ENCODE measurements at places on chromosomes 5 and 9.

DNA sequence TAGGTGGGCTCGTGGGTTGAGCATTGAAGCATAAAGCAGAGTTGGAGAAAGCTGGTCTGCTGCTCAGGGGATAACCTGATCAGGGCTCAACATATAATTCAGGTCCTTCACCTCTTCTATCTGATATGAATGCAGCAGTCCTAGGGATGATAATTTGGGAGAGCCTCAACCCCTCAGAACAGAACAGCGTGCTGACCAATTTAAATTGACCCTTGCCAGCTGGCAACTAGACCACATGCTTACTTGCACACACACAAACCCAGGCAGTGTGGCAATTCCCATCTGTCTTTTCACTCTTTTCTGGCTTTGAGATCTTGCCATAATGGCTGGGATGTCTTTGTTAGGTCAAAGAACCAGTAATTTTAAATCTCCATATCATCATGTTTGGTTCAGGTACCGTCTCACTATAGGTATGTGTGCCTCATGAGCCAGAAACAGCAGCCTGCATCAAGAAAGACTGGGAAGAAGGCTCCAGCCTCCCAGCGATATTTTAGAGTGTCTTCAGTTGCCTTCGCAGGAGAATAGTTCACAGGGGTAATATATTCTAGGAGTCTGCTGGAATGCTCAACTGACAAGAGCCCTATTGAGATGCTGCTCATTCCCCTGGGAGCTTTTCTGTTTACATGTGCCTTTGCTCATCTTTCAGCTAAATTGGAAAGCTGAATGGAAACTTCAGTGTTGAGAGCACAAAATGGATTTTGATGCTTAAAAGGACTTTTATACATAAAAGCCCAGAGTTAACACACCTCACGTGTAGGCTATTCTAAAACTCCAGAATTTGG is 497.6 kb downstream of the RASEF start:
- no peak for DNase-seq

GRCh38 chr5:122311961-122312590 is at the start of gene SNCAIP:
SNCAIP (plus strand) TSS chr5:122312237; CDS start chr5:122391135, 78,898 bp downstream.
- DNase-seq: no peak

- no peak for DNase-seq
Measured at GRCh38 chr9:71924576-71924975, 13.1 kb downstream of the C9orf85 start.

GRCh38 chr5:9316733-9317132 is 229.1 kb downstream of the SEMA5A start:
- DNase-seq: no peak

- no peak for DNase-seq
Measured at GRCh38 chr5:78920604-78921003, 64.5 kb downstream of the ARSB start.

DNA sequence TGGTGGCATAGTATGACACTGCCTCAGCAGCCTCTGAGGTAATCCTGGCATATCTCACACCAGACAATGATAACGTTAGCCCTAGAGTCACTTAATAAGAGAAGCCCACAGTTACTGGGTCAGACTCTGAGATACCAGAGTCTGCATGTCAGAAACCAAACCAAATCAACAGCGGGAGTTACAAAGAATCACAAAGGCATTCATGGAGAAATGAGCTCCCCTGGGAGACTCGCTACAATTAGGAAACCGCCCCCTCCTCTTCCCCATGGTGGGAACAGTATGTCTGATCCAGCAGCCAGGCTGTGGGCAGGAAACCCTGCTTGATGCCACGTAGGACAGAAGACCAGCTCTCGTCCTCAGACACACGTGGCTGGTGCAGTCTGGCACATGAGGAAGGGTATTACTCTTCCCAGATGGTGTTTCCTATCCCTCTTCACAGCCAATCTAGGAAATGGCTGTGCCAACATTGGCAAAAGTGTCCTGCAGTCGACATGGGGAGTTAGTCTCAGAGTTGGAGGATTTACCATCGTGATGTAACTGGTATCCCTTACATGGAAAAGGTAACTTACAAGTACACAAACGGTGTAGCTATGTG is 485.4 kb downstream of the ZNF608 start:
- DNase-seq: no peak

GRCh38 chr5:171589461-171589860 is 170.0 kb downstream of the FGF18 start:
- no peak for DNase-seq

DNA sequence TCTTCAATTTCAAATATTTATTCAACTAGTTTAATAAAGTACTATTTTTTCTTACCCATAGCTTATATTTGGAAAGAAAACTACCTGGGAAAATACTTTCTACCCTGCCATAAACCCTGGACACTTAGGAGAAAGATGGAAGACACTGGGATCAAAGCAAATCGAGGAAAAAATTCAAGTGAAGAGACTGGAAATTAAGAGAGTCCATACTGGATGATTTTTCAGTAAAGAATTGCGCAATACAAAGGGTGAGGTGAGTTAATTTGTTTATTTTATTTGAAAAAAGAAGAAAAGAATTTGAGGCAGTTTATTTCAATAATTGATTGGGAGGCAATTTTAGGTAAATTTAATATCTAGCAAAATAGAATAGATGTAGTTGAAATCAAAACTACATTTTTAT is 331.8 kb upstream of the ITGA1 start:
- DNase-seq: no peak

DNA sequence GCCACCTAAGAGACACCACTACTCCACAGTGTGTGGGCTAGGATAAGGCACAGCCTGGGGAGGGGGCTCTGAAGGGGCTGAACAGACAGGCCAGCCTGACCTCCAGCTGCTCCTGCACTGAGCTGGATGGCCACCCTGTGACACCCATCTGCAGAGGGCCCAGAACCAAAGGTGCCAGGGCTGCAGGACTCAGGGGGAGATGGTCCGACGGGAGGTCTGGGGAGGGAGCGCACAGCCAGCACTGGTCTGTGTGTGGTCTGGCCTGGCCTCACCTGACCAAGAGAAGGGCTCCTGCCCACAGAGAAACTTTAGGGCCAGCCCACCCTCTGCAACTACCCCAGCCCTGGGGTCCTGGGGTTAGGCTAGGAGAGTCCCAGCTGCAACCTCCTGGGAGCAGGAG is 789 bp downstream of the LTC4S start:
- no peak for DNase-seq

- DNase-seq: no peak
Measured at GRCh38 chr5:81772488-81772887, 21.6 kb upstream of the SSBP2 start.

DNA sequence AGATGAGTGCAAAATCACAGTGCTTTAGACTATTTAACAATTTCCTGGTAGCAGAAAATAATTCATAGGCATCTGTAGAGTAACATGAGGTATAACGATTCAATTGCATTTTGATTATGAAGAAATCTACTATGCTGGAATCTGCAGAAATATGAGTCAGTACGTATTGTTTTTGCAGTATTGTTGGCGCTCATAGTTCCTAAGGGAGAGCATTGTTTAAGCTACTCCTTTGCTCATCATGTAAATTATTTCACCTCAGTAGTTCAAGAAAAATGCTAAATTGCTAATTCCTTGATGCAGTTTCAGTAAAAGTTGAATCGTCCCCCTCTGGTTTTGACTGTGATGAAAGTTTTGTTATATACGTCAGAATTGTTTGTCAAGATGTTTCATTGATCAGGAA is 458.4 kb downstream of the HINT1 start:
- DNase-seq: no peak

DNA sequence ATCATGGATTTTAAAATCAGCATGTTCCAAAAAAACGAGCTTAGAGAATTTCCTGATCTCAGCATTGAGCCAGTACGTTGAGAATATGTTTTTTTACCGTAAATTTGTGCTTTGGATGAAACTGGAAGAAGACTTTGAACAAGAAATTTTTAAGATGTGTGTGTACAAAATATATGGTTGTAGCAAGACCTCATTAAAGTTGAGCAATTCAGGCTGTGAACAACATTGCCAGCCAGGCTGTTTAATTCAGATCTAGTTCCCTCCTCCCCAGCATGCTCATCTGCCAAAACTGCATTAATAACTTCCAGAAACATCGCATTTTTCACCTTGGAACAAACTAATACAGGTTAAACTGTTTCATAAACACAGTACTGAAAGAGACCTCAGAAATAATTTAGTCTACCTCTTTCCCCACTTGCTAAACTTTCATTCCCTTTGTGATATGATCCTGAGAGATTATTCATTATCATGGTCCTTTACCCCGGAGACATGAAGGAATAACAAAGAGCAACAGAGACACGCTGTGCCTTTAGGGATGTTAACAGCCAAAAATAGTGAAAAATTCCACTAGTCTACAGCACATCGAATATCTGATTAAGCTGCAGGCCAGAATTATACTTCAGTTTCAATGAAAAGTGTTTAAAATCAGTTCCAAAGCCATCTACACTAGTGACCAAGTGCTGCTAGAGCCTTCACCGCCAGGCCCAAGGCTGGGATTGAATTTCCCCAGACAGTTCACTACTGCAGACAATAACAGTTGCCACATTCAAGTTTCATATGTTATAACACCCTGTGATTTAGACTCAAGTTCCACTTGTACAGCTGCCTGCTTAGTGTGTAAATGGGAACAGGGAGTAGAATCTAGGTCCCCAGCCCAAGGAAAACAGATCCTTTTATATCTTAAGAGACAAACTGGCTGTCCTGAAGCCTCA is 89.6 kb downstream of the EFNA5 start:
- no peak for DNase-seq

DNA sequence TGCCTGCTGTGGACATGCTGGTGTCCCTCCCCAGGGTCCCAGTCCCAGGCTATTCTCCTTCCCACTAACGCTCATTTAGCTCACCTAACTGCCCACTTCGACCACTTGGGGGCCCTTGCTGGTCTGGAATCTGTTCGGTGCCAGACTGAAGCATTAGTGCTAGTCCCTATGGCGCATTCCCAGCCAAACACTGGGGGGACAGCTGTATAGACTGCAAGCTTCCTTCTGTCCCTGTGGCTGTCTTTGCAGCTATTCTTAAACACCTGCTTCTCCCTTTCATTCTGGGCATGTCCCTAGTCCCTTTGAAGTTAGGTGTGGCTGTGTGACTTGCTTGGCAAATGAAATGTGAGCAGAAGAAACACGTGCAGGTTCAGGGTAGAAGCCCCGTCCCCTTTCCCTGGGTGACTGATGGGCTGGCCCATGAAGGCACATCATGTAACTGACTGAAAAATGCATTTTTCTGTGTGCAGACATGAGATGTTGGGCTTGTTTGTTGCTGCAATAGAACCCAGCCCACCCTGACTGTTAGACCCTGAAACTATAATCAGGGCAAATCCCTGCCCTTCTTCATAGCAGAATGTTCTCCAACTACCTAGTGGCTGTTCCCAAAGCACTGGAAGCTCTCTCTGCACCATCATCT is 134.4 kb downstream of the BARX1 start:
- no peak for DNase-seq

DNA sequence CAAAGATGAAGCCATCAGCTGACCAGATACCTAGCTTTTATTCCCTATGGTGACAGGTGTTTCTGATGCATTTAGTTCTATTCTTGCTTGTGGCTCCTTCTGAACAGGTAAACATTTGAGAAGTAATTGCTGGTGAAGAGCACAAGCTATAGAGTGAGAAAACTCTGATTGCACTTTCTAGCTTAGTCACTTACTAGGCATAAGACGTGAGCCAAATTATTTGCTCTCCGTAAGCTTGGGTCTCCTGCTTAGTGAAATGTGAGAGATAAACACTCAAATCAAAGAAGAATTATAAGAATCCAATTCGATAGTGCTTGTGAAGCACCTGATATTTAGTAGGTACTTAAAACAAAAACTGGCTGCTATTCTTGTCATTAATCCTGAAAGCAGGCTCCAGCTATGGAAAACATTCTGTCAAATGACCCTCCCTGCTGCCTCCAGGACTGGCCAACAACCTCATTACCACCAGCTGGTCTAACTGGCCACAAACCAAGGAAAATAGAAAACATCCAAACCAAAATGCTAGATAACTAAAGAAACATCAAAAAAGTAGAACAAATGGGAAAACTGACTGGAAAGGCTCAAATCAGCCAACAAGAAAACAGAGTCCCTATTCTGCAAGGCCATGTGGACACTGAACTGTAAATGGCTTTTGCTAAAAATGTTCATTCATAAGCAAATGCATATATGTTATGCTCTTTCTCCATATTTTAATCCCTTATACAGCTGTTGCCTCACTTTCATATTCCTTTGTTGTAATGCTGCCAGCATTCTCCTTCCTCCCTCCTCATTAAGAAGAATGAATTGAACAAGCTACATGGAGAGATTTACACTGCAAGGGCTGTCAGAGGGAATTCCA is 616.1 kb downstream of the DTWD2 start:
- DNase-seq: no peak

DNA sequence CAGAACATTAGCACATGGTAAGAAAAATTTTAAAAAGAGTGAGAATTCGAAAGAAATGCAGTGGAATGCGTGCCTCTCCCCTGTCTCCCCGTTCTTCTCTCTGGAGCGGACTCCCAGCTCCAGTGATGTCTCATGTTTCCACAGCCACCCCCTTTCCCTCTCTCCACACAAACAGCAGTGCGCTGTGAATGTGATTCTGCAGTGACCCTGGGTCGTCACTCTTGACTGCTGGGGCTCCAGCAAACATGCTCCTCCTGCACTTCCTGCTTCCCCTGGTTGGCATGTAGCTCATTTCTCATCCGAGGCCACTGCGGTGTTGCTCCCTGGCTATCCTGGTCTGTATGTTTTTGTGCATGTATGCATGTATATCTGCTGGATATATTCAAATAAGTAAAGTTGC is 13.3 kb downstream of the PHF2 start:
- DNase-seq: no peak

DNA sequence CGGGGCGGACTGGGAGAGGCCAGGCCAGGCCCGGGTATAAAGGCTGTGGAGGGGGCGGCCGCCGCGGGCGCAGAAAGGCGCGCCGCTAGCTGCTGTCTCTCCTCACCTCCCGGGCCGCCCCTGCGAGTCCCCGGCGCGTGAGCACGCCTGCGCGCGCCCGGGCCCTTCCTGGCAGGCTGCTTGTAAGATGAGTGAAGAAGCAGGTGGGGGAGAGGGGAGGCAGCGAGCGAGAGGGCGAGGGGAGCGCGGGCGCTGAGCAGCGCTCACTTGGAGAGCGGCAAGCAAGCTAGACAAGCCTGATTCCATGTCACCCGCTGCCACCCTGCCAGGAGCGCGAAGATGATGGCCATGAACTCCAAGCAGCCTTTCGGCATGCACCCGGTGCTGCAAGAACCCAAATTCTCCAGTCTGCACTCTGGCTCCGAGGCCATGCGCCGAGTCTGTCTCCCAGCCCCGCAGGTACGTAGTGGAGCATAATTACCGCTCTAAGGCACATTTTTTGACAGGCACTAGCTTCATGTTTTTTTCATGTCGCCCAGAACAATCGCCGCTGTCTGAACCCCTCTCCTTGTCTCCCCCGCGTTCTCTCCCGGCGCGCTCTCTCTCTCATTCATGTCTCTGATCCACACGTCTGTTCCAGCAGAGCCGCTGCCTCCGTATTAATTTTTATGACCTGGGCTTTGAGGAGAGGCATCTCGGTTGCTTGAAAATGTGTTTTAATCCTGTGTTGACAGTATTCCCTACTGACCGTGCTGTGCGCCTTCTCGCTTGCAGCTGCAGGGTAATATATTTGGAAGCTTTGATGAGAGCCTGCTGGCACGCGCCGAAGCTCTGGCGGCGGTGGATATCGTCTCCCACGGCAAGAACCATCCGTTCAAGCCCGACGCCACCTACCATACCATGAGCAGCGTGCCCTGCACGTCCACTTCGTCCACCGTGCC is at the start of gene POU4F3:
POU4F3 (plus strand) TSS at position 66 of the 941 bp plus-strand sequence; CDS start at position 340, 274 bp downstream.
- DNase-seq: no peak

- no peak for DNase-seq
Measured at GRCh38 chr9:7376833-7377232, 422.7 kb downstream of the DMAC1 start.

All from activated CD4-positive, alpha-beta T cell treated with anti-CD3 and anti-CD28 coated beads, Interleukin-2, amount 50 U/mL, for 48 hours (primary cell).